Transverse colon (tissue), 4 donors: ENCODE measurements at places on chromosomes 5 and 9.

- no peak for DNase-seq
Measured at GRCh38 chr9:115234094-115234493, 116.1 kb upstream of the TNC start.

- no peak for DNase-seq
Measured at GRCh38 chr9:135152614-135153334, 65.3 kb downstream of the OLFM1 start.

DNA sequence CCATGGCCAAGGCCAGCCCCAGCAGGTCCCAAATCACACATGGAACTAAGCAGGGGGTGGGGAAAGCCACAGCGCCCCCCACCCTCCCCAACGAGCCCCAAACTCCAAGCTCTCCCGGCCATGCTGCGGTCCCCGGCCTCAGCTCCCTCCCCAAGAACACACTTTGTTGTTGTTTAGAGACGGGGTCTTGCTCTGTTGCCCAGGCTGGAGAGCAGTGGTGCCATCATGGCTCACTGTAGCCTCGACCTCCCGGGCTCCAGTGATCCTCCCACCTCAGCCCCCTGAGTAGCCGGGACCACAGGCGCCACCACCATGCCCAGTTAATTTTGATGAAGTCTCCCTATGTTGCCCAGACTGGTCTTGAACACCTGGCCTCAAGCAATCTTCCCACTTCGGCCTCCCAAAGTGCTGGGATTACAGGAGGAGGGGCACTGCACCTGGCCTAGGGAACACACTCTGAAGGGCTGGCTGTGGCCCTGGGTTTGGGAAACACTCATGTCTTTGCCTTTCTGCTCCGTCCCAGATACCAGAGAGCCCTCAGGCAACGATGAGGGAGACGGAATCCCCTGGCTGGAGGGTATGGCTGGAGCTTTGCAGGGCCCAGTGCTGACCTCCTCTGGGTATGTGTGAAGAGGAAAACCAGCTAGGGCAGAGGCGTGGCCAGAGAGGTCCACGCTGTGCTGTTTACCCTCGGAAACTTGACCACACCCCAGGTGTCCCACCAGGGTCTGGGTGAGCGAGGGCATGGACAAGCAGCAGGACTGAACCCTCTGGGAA, 53.2 kb upstream of the UBAC1 start:
- DNase-seq, result peak; percentile 5

- DNase-seq, result no peak
Measured at GRCh38 chr5:118397236-118397635, 591.1 kb downstream of the DTWD2 start.

DNA sequence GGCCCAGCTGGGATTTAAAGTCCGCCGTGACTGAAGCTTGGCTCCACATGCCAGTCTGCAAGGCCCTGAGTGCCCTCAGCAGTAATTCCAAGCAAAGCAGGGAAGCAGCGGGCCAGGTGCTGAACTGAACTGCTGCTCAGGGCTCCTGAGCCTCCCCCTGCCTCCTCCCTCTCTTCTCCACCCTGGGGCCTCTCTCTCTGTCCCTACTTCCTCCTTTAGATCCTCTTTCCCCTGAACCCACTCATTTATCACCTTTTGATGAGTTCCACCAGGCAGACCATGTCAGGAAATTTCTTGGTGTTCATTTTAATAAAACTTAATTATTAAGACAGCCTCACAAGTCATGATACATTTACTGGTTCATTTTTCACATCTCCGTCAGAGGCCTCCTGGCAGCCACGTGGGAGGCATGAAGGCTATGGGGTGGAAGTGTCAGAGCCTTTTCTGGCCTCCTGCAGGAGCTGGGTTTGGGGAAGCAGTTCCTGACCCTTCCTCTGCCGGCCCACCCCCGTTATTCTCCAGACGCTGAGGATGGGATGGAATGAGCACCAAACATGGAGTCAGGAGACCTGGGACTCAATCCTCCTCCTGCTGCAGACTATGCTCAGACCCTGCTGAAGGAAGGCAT, 32.2 kb upstream of the KCNIP1 start:
- no peak for DNase-seq

DNA sequence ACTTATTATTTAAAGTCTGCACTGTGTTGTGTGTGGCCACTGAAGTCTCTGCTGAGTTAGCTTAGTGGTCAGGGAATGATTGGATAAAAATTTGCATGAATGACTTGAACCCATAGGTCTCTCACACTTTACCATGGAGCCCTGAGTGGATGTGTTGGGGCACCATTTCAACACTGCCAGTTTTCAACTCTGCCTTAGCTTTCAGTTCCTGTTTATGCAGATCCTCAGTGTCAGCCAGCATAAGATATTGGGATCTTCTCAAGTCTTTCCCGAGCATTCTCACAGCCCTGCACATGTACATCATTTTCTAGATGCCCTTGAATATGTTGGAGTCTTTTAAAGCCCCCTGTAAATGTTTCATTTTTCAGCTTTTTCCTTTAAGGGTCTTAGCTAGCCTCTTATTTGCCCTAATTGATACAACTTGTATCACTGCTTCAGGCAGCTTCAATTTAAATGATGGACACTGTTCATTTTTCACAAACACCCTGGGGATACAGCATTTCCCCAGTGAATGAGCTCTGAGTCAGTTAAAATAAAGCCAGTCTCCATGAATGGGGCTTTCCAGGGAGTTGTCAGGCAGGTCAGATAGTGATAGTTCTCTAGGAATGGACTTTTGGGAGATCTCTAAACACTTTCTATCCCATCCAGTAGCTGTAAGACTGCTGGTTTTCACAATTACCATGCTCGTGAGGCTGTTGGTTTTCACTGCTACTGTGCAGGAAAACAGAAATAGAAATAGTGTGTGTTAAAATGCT, 211.9 kb upstream of the PAPPA start:
- DNase-seq, result no peak

GRCh38 chr5:175422058-175422457, 21.9 kb downstream of the DRD1 start:
- no peak for DNase-seq

DNA sequence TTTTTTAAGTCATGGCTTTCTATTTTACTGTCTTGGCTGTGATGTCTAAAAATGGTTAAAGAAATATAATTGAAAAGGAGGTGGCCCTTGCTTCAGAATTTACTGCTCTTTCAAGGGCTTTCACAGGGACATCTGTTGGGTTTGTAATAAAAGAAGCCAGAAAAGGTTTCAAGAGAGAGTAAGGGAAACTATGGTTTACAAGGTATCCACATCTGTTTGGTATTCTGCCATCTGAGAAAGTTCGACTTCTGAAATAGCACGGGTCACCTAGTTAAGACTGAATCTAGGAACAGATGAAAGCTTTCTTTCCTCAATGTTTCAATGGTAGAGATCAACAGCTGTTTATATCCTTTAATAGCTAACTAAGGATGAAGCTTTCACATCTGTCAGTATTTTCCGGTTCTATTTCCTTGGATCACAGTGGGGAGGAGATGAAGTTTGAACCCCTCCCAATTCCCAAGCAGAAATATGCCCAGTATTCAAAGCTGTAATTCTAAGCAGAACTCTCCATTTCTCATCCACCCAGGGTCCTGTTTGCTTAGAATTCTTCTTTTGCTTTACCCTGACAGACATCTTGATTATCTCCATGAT, 72.8 kb upstream of the IFNK start:
- DNase-seq, result no peak

GRCh38 chr5:84487963-84488362, 103.3 kb upstream of the EDIL3 start:
- no peak for DNase-seq

GRCh38 chr9:81460693-81461092, 228.7 kb downstream of the TLE1 start:
- no peak for DNase-seq

GRCh38 chr5:89297066-89297465, 414.1 kb upstream of the MEF2C start:
- no peak for DNase-seq

DNA sequence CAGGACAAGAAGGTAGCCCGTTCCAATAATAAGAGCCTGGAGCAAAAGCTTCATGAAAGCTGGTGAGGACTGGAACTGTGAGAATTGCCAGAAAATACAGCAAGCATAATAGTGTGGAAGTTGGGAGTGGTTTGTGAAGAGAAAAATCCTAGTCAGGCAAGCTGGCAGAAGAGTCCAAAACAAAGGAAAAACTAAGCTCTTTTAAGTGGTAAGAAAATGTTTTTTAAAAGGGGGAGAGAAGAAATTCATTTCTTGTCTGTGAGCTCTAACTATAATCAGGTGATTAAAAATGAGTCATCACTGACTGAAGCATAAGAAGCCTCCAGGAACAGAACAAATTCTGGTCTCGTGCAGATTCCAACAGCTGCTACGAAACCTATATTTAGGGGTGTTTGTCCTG, 102.6 kb downstream of the CAAP1 start:
- no peak for DNase-seq
